ENCODE measurements at places on chromosomes 6 and 20. TPM values are rescaled to one million over a fixed set of nuclear protein-coding genes. Genes with fewer than 3 reads are reported as not detected.

MICB gene
- polyA plus RNA-seq = 3.4 TPM

KIAA0408 gene
- polyA plus RNA-seq = 0.14 TPM

MCHR2 gene
- not detected for polyA plus RNA-seq

ECT2L gene
- polyA plus RNA-seq = 0.15 TPM

UST gene
- polyA plus RNA-seq = not detected

COL11A2 gene
- not detected for polyA plus RNA-seq

UBE2V1 gene
- polyA plus RNA-seq = 134 TPM

ZNF512B gene
- 2.4 TPM for polyA plus RNA-seq

MYLIP gene
- polyA plus RNA-seq = 75.8 TPM

Data from naive thymus-derived CD4-positive, alpha-beta T cell (primary cell).